ENCODE measurements at places on chromosomes 11 and 22.

DNA sequence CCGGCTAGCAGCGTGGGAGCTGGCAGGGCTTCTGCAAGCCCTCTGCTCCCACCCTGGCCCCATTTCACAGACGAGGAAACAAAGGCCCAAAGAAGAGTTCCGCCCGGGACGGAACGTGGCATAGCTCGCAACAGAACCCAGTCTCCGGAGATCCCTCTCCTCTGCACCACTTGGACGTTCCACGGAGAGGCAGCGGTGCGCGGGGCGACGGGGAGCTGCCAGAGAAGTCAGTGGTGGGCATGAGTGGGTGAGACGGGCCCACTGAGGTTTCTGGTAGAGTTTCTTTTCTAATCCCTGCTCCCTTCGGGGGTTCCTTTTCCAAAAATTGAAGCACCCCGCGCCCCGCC is 554 bp upstream of the NECTIN1 start:
- DNase-seq = no peak

GRCh38 chr11:45082744-45083543 is 63.5 kb upstream of the PRDM11 start:
- DNase-seq = no peak

DNA sequence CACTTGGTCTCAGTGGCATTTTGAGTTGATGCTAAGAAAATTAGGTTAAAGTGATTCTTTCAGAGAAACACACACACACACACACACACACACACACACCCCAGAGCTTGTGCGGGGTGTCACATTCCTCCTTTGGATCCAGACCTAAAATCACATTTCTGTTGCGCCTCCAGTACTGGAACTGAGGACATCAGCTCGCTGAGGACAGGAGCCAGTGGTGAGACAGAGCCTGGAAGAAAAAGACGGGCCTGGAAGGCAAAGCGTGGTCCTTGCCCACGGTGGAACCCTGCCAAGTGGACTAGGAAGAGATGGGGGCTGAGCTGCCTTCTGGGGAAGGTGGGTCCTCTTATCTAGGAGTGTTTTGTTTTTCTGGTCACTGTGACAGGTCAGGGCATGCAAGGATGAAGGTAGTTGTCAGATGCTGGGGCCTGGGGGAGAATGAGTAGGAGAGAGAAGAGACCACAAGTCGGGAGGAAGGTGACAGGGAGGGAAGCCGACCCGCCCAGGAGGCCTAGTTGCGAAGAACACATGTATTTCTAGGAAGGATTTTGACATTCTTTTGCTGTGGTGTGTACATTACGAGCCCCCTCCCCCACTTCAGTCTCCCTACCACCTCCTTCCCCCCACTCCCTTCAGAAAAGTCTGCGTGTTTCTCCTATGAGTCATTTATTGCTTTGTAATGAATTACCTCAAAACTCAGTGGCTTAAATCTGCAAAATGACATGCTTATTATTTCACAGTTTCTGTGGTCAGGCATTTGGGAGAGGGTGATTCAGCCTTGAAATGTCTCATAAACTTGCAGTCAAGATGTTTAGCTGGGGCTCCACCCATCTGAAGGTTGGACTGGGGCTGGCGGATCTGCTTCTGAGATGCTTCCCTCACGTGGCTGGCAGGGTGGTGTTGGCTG is 4.8 kb upstream of the ELFN2 start:
- DNase-seq = peak; percentile 99

- no peak for DNase-seq
Measured at GRCh38 chr11:130213143-130213978, 53.8 kb downstream of the ST14 start.

DNA sequence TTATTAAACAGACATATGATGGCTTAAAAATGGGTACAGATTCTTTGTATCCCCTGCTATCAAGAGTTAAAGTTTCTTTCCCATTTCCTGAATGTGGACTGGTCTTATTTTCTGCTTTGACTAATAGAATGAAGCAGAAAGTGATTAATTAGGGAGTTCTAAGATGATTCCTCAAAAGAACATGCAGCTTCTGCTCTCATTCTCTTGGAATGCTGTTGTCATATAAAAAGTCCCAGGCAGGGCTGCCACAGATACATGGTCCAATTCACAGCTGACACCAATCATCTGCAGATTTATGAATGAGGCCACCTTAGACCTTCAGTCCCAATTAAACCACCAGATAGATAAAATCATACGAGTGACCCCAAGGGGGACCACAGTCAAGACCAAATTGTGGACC is 844.5 kb upstream of the RAG2 start:
- no peak for DNase-seq

DNA sequence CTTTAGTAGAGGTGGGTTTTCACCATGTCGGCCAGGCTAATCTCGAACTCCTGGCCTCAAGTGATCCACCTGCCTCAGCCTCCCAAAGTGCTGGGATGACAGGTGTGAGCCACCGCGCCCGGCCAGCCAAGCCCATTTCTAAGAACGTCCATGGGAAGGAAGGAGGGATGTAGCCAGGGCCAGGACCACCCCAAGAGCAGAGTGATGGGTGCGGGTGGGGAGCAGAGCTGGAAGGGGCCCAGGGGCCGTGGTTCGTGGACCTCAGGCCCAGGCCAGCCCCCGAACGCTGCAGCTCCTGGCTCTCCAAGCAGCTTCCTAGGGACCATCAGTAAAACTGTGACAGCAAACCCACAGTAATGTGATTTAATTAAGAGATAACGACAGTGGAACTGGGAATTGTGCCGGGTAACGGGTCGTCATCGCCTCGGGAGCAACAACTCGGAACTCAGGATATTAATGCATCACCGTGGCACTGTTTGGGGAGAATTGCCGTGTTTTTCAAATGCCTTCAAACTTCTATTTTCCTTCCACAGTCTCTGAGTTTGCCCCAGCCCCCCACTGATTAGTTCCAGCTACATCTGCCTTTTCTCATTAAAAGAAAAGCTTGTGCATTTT is 74.3 kb downstream of the BRD1 start:
- DNase-seq = no peak

DNA sequence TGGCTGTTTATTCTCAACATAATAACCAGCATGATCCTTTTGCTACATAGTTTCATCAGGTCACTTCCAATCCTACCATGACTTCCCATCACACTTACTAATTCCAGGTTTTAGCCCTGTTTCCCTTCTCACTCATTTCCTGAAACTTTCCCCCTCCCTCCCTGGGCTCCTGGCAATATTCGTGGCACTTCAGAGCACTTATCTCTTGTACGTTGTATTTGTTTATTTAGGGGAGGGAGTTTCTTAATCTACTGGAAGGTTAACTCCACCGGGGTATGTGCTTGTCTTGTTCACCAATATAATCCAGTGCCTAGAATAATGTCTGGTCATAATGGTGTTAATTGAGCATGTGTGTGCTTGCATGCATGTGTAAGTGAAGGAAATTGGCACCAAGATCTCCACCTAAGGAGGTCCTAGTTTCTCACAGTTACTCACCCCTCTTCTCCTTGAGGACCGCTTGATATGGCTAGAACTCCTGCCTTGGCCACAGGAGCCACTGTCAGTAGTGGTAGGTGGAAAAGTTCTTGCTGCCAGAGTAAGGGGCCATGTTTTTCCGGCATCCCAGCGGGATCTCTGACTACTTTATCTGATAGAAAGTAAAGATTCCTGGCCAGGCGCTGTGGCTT is 11.7 kb downstream of the EIF3L start:
- DNase-seq = no peak

- no peak for DNase-seq
Measured at GRCh38 chr11:129723761-129724162, 91.9 kb upstream of the TMEM45B start.

GRCh38 chr11:45885921-45886721 is 670 bp downstream of the MAPK8IP1 start:
- no peak for DNase-seq

- DNase-seq = no peak
Measured at GRCh38 chr11:2867722-2868505, 17.7 kb downstream of the CDKN1C start.

DNA sequence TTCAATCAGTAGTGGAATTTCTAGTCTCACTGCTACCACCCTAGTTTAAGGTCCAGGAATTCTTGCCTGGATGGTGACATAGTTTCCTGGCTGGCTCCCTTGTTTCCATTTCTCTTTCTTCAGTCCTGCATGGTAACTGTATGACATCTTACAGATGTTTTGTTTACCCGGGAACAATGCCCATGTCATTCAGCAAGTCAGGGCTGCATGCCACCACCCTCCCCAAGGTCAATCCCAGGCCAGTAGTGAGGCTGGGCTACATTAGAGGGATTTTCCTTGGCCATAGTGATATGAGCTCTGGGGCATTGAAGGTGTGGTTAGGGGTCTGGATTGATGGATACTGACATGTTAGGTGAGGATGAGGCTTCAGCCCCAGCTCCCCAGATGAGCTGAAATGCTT is 114.9 kb upstream of the E2F8 start:
- DNase-seq = no peak

DNA sequence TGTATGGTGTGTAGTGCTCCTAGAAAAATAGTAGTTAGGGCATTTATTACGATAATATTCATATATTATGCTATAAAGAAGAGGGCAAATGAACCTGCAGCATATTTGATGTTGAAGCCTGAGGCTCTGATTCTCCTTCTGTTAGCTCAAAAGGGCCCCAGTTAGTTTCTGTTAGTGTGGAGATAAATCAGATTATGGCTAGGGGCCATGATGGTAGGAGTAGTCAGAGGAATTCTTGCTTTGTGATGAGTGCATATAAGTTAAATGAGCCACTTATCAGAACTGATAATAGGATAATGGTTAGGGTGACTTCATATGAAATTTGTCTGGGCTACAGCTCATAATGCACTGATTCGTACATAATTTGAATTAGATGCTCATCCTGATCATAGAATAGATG is 298.4 kb downstream of the DYNC2H1 start:
- no peak for DNase-seq

DNA sequence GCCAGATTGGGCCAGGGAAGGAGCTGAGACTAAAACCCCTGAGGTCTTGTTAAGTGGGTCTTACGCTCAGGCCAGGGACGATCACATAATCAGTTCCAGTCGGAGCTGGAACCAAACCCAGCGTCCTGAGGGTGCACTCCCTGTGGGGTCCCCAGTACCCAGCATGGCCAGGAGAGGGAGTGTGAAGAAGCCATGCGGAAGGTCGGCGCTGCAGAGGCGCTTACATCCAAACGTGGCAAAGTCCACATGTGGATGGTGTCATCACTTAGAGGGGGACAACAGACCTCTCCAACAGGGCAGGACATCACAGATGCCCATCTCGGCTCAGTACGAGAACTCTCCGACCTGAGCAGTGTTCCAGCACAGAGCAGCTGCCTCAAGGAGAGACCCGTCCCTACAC is 8.3 kb downstream of the ATP5MGL start:
- DNase-seq = no peak

- DNase-seq = no peak
Measured at GRCh38 chr22:36593215-36593614, 64.2 kb upstream of the EIF3D start.

- DNase-seq = no peak
Measured at GRCh38 chr11:66956689-66957290, 1.4 kb downstream of the PC start.

DNA sequence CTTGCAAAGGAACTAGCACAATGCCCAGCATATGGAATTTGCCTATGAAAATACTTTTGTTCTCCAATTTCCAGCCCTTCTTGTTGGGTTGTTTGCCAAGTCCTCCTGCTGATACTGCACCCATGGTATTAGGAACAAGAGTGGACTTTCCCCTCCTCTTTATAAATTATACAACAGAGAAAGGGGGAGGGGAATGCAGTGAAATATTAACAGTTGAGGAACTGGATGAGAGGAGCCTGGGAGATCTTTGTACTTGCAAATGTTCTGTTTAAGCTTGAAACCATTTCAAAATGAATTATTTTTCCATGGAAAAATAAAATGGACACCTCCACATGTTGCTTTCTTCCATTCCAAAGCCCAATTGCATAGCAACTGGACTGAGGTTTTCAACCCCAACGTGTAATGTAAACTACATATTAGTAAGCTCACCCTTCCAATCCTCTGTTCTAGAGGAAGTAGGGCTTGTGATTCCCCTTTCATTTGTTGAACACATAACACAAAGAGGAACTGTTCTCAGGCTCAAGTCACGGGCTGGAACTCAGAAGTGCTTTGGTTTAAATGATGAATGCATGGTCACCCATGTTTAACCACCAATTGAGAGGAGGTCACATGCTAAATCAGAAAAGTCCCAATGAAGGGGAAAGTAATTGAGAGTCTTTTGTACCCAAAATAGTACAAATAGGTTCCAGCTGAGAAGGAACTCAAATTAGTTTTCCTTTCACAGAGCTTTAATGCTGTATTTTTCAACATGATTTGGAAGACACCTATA is 66.2 kb upstream of the ZC3H12C start:
- no peak for DNase-seq

- DNase-seq = no peak
Measured at GRCh38 chr22:17712441-17712840, 61.8 kb downstream of the BID start.

GRCh38 chr11:21948876-21949275 is 244.0 kb upstream of the ANO5 start:
- DNase-seq = no peak

GRCh38 chr11:134405436-134405835 is 6.6 kb downstream of the B3GAT1 start:
- no peak for DNase-seq

GRCh38 chr11:116879800-116880625 is 42.6 kb upstream of the APOA1 start:
- peak; percentile 9 for DNase-seq

DNA sequence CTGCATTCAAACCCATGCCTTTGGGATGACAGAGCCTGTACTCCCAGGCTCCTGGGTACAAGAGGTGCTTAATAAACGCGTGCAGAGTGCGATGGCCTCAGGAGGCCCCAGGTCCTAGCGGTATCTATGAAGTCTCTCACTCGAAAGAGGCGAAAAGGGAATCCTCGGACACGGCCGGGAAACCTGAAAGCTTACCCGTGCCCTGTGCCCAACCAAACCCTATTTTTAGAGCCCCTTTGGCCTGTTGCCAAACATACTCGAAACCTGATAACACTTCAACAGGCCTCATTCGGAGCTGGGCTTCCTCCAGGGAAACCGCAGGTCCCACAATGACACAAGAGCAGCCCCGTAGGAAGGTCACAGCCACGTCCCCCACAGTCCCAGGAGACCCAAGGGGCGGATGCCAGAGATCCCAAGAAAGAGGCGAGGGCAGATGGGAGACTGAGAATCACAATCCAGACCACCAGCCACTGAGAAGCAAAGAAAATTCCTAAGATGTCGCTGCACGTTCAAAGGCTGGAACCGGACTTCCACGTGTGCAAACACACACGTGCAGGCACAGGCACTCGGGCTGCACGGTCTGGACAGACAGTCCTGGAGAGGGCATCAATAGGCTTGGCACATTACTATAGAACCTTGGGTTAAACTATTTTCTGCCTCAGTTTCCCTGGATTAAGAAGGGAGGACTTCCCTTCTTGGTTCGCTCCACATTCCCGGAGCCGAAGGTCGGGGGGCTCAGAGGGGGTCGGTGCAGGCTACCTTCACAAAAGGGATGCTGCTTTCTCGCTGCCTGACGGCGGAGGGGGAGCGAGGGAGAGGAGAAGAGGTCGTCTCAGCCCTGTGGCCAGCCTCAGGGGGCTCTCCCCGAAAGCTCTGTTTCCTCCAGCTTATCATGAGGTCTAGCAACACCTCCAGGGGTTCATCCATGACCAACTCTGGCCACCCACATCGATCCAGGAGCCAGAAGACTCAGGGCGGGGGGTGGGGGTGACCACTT is 8.2 kb downstream of the PDGFB start:
- no peak for DNase-seq

- no peak for DNase-seq
Measured at GRCh38 chr11:115581871-115582639, 77.8 kb upstream of the CADM1 start.

- no peak for DNase-seq
Measured at GRCh38 chr22:50530877-50531545, 1.2 kb upstream of the TYMP start.

Measured in keratinocyte (primary cell).